Left renal cortex interstitium (tissue), 4 donors: ENCODE measurements at places on chromosomes 16 and 17. TPM values are rescaled to one million over a fixed set of nuclear protein-coding genes. Genes with fewer than 3 reads are reported as not detected.

GRCh38 chr16:31250782-31251384, 8.9 kb upstream of the ITGAM start:
- no peak for DNase-seq

GRCh38 chr16:13245713-13246377, 344.4 kb downstream of the SHISA9 start:
- DNase-seq = no peak

KCNH4 gene
- 0.09 TPM for polyA plus RNA-seq

GRCh38 chr17:37750768-37751475, 6.1 kb upstream of the HNF1B start:
- DNase-seq = no peak

- DNase-seq = no peak
These were observed 318.9 kb downstream of the HS3ST3B1 start for GRCh38 chr17:14619821-14620220.

DNA sequence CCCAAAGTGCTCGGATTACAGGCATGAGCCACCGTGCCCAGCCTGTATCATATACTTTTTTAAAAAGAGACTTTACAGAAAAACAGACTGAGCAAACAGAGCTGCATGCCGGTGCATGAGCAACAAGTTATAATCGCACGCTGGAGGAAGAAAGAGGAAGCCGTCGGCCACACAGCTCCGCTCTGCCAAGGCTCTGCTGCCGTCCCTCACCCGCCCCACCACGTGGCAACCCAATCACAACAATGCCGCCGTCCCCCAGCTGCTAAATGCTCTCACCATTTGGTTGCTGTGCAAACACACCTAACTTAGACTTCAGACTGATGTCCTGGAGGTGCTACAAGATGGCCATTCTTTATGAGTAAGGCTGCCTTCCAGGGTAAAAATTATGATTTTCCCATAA, 83.5 kb downstream of the ADCY9 start:
- DNase-seq = no peak

MARVELD3 gene
- 12.5 TPM for polyA plus RNA-seq

DNA sequence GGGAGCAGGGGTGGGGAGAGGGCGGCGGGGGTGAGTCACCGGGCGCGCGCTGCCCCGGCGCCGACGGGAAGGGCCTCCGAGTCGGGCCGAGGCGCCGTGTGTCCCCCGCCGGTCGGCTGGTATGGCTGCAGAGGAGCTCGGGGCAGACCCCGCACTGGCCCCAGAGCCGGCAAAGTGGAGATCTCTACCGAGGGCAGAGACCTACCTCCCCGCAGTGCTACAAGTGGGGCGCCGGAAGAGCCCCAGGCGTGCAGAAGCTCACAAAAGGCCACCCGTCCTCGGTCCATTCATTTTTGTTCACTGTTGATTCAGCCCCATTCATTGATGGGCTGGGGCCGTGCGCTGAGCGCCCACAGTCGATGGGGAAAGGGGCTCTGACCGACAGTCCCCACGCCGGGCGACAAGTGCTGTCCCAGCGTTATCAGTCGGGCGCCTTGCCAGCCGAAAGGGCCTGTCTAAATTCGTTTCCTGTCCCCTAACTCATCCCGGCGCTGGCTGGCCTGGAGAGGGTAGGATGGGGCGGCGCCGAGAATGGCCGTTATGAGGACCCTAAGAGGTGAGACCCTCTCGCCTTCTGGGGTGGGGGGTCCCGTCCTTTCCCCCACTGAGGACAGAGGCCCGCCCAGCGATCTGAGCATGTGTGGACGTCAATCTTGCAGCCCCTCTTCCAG, 709 bp upstream of the ENO3 start:
- no peak for DNase-seq

DNA sequence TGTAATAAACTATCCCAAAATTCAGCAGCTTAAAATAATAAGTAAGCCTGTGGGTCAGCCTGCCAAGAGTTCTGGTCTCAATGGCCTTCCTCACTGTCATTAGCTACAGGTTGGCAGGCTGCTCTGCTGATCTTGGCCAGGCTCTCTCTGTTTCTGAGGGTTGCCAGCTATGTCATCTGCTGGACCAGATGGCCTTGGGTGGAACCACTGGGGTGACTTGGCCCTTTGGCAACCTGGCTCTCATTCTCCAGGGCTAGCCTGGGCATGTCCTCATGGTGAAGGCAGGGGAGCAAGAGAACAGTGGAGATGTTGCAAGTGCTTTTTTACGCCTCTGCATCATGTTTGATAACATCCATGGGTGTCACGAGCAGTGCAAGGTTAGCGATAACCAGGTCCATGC, 13.9 kb downstream of the ITGAM start:
- no peak for DNase-seq

- no peak for DNase-seq
These were observed 63.9 kb downstream of the MYO1D start for GRCh38 chr17:32813021-32813420.
